ENCODE measurements at places on chromosomes 3 and 15. TPM values are rescaled to one million over a fixed set of nuclear protein-coding genes. Genes with fewer than 3 reads are reported as not detected.

The BFSP2 gene
- not detected for total RNA-seq

The MRAS gene
- total RNA-seq: 26.6 TPM

The SLC51A gene
- not detected for total RNA-seq

The CLDN1 gene
- total RNA-seq: not detected

The PCYT1A gene
- total RNA-seq: 51.3 TPM

The SLC2A2 gene
- total RNA-seq: not detected

The CAND2 gene
- 4.0 TPM for total RNA-seq

The GP9 gene
- total RNA-seq: not detected

The GP5 gene
- 0.18 TPM for total RNA-seq

The FAM131A gene
- 73.2 TPM for total RNA-seq

The CHST2 gene
- total RNA-seq: 2.3 TPM

The IQCH gene
- not detected for total RNA-seq

The THBS1 gene
- 842 TPM for total RNA-seq

The CCNL1 gene
- 444 TPM for total RNA-seq

The SEMA4B gene
- total RNA-seq: 52.5 TPM

The NXPE3 gene
- 43.2 TPM for total RNA-seq

The C2CD4A gene
- not detected for total RNA-seq

The AADACL2 gene
- not detected for total RNA-seq

GRCh38 chr3:176262071-176262470 is 935.2 kb downstream of the TBL1XR1 start:
- no peaks in the 10 kb centered on the region for H3K36me3 ChIP-seq
- H3K4me3 ChIP-seq: no peak overlapping the region
- H3K27ac ChIP-seq: no peak overlapping the region
- no peaks in the 10 kb centered on the region for H3K4me1 ChIP-seq

DNA sequence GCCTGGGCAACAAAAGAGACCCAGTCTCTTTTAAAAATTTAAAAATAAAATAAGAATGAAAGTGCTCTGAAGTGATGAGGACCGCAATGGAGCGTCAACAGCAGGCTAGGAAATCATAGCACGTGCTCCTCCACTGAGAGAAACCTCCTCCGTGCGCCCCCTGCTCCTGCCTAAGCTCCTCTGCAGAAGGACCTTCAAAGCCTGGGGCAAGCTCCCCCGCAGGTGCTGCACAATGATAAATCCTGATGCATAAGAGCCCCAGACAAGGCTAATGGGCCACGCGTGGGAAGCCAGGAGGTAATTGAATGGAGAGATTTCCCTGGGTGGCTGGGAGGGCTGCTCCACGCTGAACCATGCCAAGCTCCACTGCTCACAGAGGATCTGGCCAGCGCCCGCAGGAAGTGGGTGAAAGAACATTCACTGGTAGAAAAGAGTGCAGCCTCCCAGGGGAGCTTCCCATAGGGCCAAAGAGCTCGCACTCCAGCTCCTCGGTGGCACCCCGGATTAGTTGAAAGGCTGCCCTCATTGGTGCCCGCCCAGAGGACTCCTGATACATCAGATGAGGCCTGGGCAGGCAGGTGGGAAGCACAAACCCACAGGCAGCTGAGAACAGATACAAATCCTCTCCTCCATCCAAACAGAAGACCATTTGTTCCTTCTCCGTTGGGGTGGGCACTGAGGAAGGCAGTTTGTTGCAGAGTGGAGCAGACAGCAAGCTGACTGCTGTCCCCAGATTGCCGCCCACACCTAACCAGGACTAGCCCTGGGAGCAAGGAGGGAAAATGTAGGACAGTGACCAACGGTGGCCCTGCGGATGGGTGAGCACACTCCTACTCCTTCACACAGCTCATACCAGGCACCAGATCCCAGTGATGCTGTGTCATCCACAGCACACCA is 52.5 kb downstream of the CPN2 start:
- no peak overlapping the region for H3K4me3 ChIP-seq
- H3K36me3 ChIP-seq: no peaks in the 10 kb centered on the region
- no peaks in the 10 kb centered on the region for H3K27me3 ChIP-seq
- H3K27ac ChIP-seq: no peak overlapping the region
- H3K4me1 ChIP-seq: peaks cover 27% of the 10 kb centered on the region

- H3K4me3 ChIP-seq: no peak overlapping the region
- peaks cover 18% of the 10 kb centered on the region for H3K36me3 ChIP-seq
- H3K27ac ChIP-seq: no peak overlapping the region
- DNase-seq: no peak
Observed at GRCh38 chr3:132570016-132570415, 27.1 kb upstream of the ACKR4 start.

DNA sequence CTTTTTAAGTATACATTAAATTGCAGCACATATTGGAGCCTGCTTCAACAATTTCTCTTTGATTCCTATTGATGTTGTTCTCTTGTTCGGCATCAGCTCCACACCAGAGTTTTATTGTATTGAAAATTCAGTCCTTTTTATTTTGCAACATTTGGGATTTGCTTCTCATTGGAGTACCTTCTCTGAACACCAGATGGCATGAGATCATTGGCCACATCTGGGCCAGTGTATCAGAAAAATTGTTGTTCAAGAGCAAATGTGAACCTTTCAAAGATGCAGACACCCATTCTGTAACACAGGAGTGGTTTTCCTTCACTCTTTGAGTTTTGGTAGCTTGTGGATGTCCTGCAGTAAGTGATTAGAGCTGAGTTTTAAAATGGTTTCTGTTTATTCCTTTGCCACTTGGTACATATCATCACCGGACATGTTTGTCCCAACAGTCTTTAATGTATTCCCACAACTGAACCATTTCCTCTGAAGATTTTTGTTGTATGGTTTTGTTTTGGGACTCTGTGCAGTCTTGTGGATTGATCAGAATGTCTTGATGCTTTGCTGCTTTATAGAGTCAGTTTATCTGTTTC is 96.1 kb downstream of the MCTP2 start:
- H3K4me3 ChIP-seq: no peak overlapping the region
- H3K4me1 ChIP-seq: peaks cover 25% of the 10 kb centered on the region
- H3K27me3 ChIP-seq: no peaks in the 10 kb centered on the region
- DNase-seq: no peak

DNA sequence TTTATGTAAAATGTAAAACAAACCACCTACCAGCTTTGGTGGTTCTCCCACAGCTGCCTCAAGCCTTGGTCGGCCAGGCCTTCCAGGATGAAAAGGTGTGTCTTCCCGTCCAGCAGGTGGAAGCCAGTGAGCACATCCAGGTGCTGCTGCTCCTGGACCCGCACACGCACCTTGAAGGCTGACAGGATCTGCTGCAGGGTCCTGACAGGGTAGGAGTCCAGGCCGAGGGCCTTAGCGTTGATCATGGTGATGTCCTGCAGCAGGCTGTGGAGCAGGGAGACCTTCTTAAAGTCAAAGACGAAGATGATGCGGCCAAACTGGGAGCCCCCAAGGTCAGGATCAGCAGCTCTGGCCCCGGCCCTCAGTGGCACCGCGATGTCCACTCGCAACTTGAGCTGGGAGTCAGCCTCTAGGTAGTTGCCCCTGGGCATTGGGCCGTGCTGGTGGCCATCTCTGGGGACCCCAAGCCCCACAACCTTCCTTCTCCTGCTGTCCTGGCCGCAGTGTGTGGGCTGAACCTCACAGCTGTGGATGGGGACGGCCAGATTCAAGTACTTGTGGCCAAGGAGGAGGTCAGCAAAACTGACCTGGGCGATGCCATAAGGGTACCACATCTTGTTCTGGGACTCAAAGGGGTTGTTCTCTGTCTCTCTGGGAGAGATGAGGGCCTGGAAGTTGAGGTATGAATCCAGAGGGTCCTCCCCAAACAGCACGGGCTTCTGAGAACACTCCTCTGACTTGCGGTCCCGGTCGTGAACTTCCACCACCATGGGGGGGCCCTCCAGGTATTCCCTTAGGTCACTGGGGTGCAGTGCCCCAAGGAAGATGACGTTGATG is 48.6 kb downstream of the CFAP92 start:
- no peaks in the 10 kb centered on the region for H3K27me3 ChIP-seq

DNA sequence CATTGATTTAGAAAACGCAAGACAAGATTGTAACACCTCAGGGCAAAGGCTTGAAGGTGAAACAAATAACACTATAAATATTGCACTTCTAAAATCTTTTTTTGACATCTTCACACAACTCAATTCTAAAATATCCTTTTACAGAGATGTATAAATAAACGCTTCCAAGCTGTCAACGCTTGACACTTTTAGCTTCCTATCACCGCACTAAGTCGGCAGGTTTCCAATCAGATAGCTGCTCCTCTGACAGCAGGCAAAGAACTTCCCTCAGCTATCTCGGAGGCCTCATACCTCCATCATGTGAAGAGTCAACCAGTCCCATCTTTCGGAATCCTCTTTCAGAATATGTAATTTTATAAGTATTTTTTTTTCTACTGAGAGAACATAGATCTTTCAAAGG is 71.0 kb downstream of the PCOLCE2 start:
- no peaks in the 10 kb centered on the region for H3K27me3 ChIP-seq
- no peak overlapping the region for H3K4me3 ChIP-seq
- no peak overlapping the region for H3K27ac ChIP-seq
- no peaks in the 10 kb centered on the region for H3K36me3 ChIP-seq

- no peaks in the 10 kb centered on the region for H3K27me3 ChIP-seq
- H3K36me3 ChIP-seq: no peaks in the 10 kb centered on the region
- DNase-seq: no peak
- no peak overlapping the region for H3K27ac ChIP-seq
- H3K4me1 ChIP-seq: peaks cover 56% of the 10 kb centered on the region
Observed at GRCh38 chr3:64262574-64263114, 37.4 kb upstream of the PRICKLE2 start.

GRCh38 chr3:152444029-152444641 is 175.4 kb downstream of the MBNL1 start:
- H3K36me3 ChIP-seq: peaks cover 21% of the 10 kb centered on the region
- DNase-seq: peak; percentile 77
- no peak overlapping the region for H3K4me3 ChIP-seq
- H3K27me3 ChIP-seq: no peaks in the 10 kb centered on the region
- H3K4me1 ChIP-seq: peaks cover 82% of the 10 kb centered on the region
- H3K27ac ChIP-seq: peak overlapping the region; percentile 10

- H3K4me3 ChIP-seq: no peak overlapping the region
- no peak for DNase-seq
- H3K4me1 ChIP-seq: no peaks in the 10 kb centered on the region
- no peaks in the 10 kb centered on the region for H3K36me3 ChIP-seq
- no peaks in the 10 kb centered on the region for H3K27me3 ChIP-seq
Observed at GRCh38 chr3:76078101-76078500, 292.8 kb upstream of the ZNF717 start.

GRCh38 chr3:194130807-194131589 is 5.0 kb upstream of the HES1 start:
- H3K4me1 ChIP-seq: peaks cover 53% of the 10 kb centered on the region
- H3K36me3 ChIP-seq: no peaks in the 10 kb centered on the region
- no peaks in the 10 kb centered on the region for H3K27me3 ChIP-seq
- peak; percentile 70 for DNase-seq

GRCh38 chr15:68565726-68566125 is 13.1 kb upstream of the CORO2B start:
- H3K36me3 ChIP-seq: no peaks in the 10 kb centered on the region
- no peaks in the 10 kb centered on the region for H3K4me1 ChIP-seq
- no peak for DNase-seq
- H3K27ac ChIP-seq: no peak overlapping the region

DNA sequence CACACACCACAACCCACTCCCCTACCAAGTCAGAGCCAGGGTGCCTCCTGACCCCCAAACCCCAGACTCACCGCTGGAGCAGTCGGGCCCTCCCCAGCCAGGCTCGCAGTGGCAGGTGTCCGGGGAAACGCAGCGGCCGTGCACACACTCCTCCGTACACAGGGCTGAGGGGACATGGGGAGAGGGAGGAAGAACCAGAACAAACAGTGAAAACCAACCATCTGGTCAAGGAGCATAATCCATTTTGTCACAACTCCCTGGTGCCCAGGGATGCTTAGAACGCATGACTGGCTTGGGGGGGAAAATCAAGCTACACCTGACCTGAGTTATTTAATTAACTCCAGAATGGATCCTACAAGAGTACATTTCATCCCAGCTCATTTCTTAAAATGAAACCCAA is 159.2 kb downstream of the MEGF11 start:
- no peak overlapping the region for H3K4me3 ChIP-seq
- H3K27me3 ChIP-seq: no peaks in the 10 kb centered on the region
- no peak for DNase-seq
- no peak overlapping the region for H3K27ac ChIP-seq
- H3K36me3 ChIP-seq: no peaks in the 10 kb centered on the region

DNA sequence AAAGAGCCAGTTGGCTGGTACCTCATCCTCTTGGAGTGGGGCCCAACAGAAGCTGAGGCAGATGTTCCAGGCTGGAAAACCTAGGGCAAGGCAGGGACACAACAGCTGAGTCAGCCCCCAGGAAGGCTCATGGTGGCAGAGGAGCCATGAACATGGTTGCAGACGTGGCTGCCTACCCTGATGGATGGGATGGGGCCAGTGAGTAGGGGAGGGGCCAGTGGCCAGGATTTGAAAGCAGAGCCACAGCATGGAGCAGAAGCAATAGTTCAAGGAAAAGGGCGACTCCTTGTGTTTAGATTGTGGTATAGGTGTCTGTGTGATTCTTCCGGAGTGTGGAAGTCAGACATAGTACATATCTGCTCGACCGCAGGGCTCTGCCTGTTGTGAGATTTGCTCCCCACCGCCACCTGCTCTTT is 24.2 kb downstream of the PXYLP1 start:
- H3K27me3 ChIP-seq: no peaks in the 10 kb centered on the region
- no peak overlapping the region for H3K27ac ChIP-seq
- DNase-seq: no peak

GRCh38 chr3:109924196-109924595 is 586.9 kb upstream of the DPPA4 start:
- DNase-seq: no peak
- no peak overlapping the region for H3K4me3 ChIP-seq
- H3K27ac ChIP-seq: peak overlapping the region; percentile 11
- H3K27me3 ChIP-seq: no peaks in the 10 kb centered on the region
- no peaks in the 10 kb centered on the region for H3K4me1 ChIP-seq

DNA sequence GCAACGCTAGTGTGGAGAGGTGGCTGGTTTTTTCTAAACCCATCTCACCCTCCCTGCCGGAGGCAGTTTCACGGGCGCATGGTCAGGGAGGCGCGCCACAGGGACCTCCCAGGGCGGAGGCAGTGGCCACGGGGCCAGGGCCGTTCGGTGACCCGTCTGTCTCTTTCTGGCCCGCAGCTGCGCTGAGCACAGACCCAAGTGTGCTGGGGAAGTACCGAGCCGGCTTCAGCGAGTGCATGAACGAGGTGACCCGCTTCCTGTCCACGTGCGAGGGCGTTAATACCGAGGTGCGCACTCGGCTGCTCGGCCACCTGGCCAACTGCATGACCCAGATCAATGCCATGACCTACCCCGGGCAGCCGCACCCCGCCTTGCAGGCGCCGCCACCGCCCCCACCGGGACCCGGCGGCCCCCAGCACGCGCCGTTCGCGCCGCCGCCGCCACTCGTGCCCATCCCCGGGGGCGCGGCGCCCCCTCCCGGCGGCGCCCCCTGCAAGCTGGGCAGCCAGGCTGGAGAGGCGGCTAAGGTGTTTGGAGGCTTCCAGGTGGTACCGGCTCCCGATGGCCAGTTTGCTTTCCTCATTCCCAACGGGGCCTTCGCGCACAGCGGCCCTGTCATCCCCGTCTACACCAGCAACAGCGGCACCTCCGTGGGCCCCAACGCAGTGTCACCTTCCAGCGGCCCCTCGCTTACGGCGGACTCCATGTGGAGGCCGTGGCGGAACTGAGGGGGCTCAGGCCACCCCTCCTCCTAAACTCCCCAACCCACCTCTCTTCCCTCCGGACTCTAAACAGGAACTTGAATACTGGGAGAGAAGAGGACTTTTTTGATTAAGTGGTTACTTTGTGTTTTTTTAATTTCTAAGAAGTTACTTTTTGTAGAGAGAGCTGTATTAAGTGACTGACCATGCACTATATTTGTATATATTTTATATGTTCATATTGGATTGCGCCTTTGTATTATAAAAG is 1.8 kb downstream of the HES1 start:
- DNase-seq: peak; percentile 84
- no peaks in the 10 kb centered on the region for H3K36me3 ChIP-seq
- H3K27me3 ChIP-seq: no peaks in the 10 kb centered on the region
- peak overlapping the region; percentile 62 for H3K4me3 ChIP-seq
- H3K27ac ChIP-seq: peak overlapping the region; percentile 98
- peaks cover 78% of the 10 kb centered on the region for H3K4me1 ChIP-seq
